Sciatic nerve (tissue), 2 donors: ENCODE measurements at places on chromosomes 6 and 20. TPM values are rescaled to one million over a fixed set of nuclear protein-coding genes. Genes with fewer than 3 reads are reported as not detected.

DNA sequence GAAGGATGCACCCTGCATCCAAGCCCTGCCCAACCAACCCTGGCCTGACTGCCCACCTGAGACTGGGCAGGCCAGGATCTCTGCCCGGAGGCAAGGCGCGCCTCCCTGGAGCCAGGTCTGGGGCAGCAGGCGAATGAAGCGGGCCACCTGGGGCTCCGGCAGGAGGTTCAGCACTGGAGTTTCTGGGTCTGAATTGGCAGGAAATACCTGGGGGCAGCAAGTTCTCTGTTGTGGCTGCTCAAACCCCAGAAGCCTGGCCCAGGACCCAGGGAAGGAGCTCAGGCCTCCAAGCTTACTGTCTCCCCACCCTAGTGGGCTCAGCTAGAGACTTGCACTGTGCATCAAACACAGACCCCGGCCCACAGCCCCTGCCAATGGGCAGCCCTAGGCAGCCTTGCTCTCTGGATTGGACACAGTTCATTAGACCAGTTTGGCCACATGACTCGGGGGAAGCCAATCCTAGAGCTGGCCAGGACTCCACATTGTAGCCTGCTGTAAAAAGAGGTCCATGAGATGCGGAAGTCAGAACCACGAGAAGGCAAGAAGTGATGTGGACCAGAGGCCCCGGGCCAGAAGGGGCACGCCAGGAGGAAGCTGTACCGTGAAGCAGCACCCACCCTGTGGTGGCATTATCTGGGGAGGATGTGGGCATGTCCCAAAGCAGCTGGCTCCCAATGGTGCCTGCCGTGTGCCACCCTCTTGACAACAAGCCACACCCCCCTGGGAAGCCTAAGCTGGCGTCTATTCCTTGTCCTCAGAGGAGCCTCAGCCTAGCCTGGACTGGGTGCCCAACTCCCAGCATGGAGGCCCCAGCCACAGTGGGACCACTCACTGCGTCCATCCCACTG, 3.1 kb downstream of the CPXM1 start:
- DNase-seq, result no peak

DNA sequence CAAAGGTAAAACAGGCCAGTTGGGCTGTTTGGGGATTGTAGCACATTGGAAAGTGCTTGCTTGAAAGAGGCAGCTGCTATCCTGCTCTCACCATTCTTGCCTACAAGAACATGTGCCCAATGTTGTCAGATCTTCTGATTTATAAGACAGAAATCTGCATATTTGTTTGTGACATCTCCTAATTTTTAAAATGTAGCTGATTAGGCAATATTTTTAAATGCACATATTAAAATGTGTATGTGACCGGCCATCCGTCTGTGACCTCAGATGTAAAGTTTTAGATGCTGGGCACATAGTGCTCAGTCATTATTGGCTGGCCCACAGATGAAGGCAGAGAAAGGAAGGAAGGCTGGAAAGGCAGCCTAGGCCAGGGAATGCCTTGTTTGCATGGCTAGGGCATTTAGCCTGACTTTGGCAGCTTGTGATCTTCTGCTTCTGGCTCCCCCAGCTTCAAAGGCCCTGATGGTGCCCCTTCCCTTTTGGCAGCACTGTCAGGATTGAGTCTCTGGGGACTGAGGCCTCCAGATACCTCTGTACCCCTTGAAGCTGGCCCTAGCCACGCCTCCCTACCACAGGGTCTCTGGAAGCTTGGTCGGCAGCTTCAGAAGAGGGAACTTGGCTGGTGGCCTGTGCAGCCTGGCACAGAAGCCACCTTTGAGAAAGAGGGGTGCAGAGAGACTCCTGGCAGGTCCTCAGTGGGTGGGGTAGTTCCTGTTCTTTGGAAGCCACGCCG, 6.4 kb downstream of the SNPH start:
- DNase-seq, result no peak

DNA sequence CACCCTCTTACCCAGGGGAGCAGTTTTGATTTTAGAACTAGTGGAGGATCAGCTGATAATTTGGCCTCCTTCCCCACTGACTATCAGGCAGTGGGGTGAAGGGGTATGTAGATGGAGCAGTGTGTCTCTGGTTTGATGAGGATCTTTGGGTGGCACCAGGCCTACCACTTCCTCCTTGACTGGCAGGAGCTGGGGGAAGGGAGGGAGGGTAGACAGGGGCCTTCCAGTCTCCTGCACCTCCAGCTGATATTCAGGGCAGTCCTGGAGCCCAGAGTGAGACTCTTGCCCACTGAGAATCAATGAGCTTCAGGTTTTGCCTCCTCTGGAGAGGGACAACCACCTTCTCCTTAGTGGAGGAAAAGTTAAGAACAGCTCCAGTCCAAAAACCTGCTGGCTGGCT, 3.2 kb downstream of the DEF6 start:
- DNase-seq, result no peak

DNA sequence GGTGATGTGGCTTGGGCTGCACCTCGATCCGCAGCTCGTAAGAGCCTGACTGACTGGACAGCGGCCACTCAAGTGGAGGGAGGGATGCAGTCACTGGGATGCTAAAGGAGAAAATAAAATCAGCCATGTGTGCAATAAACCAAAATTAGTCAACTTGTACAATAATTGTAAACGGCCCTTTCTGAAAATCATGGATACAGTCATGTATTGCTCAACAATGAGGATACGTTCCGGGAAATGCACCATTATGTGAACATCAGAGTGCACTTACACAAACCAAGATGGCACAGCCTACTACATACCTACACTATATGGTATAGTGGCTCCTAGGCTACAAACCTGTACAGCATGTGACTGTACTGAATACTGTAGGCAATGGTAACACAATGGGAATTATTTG, 25.7 kb downstream of the NFATC2 start:
- DNase-seq, result no peak

DNA sequence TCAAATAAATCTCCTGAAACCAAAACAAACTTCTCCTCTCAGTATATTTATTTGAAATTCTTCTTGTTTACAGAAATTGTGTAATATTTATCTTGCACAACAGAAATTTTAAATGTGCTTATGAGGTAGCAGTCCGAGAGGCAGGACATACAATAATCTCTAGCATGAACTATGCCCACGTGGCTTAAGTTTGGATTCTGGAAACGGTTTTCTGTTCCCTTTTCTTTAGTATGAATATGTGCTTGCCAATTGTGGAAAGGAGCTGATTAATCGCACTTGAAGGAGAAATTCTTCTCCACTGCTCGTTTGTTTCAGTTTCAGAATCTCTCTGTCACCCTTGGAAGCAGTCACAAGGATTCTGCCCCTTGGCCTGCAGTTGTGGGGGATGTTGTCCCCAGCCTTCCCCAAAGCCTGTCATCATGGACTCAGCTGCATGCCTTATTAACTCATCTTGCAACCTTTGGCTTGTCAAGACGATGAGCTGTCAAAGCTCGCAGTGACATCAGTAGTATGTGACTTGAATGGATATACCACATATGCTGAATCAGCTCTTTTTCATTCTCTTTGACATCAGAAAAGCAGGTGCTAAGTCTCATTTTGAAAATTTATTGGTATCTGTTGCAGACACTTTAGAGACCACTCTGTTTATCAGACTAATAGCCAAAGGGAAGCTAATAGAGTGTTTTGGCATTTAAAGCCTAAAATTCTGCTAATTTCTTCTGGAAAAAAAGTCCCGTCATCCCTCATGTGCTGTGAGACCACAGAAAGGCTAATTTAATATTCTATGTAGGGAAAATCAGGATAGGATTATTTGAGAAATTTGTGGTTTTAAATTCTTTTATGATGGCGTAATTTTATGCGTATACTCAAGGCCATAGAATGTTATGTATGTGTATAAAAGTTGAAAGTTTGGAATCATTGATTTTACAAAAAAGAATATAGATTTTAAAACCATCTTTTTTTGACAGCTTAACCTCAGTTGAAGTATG, 186.8 kb downstream of the ARID1B start:
- no peak for DNase-seq

GRCh38 chr20:57936636-57937385, 227.0 kb upstream of the PMEPA1 start:
- no peak for DNase-seq

MACROD2 gene
- total RNA-seq, result 13.8 TPM
